Substantia nigra (tissue), 51 donors: ENCODE measurements at places on chromosomes 12 and 14.

- no peak for DNase-seq
Observed at GRCh38 chr12:3897371-3897971, 24.3 kb upstream of the PARP11 start.

- DNase-seq, result no peak
Observed at GRCh38 chr12:124867401-124867930, 3.8 kb upstream of the SCARB1 start.

- no peak for DNase-seq
Observed at GRCh38 chr14:89613260-89614008, 196.4 kb upstream of the FOXN3 start.

GRCh38 chr12:33581613-33582122 lies 142.0 kb upstream of the SYT10 start:
- no peak for DNase-seq

DNA sequence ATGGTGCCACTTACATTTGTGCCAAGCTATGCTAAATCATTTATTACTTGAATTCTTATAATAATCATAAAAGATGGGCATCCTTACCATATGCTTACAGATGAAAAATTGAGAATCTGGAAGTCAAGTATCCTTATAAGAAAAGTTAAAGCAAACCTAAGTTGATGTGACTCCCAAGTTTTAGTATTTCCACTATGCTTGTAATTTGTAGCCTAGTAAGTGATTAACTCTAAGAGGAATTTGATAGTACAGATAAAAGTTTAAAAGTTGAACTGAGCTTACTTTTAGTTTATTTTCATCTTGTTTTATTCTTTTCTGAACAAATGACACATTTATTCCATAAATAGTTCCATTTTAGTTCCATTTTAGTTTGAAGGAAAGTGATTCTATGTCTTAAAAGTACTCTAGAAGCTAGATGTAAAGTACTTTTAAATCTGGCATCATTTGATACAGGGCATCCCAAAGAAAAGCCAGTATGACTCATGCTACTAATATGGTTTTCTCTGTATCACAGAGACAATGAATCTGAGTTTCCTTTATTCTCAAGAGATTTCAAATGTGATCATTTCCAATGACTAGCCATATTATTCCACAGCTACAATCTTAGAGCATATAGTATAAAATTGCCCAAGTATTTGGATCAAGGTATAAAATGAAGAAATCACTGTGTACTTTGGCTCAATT lies 596.0 kb downstream of the SLC16A7 start:
- DNase-seq, result no peak

DNA sequence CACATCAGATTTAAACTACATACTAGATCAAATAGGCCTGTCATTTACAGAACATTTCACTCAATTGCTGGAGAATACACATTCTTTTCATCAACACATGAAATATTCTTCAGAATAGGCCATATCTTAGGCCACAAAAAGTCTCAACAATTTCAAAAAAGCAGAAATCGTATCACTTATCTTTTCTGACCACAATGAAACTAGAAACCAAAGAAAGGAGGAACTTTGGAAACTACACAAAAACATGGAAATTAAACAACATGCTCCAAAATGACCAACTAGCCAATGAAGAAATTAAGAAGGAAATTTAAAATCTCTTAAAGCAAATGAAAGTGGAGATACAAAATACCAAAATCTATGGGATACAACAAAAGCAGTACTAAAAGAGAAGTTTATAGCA lies 35.1 kb downstream of the PARP11 start:
- DNase-seq, result no peak

DNA sequence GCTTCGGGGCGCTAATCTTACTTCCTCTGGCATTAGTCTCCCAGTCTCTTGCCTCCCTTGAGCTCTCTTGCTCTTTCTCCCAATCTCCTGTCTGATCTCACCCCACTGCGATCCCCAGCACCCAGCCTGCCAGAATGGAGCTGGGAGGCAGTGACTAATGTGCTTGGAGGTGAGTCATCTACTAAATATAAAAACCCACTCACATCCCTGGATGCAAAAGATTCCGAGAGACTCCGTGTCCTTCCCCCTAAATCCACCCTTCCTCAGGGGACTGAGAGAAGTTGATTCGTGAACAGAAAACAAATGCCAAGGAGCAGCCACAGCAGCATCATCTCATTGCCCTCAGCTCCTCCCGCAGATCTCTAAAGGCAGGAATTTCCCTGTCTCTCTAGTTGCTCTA lies 45.7 kb upstream of the KCNA5 start:
- DNase-seq, result no peak

- no peak for DNase-seq
Observed at GRCh38 chr12:68780731-68781130, 27.2 kb upstream of the MDM2 start.

DNA sequence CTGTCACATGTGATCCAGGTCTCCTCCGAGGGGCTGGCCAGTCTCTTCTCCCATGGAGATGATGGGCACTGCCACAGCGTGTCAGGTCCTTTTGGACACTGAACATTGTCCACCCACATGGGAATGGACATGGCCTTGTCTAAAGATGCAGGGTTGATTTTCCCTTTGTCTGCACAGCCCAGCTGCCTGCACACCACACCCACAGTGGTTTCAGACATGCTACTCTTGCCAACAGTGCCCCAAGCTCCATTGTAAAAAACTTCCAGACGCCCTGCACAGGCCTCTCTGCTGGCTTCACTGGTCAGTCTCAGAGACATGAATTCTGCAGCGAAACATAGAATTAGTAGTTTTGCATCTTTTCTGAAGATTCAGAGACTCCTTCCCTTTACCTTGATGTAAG lies 18.5 kb downstream of the CD163 start:
- no peak for DNase-seq

- DNase-seq, result no peak
Observed at GRCh38 chr14:101193106-101193844, 289.8 kb upstream of the RTL1 start.

- DNase-seq, result no peak
Observed at GRCh38 chr12:104708891-104709290, 249.2 kb downstream of the SLC41A2 start.

DNA sequence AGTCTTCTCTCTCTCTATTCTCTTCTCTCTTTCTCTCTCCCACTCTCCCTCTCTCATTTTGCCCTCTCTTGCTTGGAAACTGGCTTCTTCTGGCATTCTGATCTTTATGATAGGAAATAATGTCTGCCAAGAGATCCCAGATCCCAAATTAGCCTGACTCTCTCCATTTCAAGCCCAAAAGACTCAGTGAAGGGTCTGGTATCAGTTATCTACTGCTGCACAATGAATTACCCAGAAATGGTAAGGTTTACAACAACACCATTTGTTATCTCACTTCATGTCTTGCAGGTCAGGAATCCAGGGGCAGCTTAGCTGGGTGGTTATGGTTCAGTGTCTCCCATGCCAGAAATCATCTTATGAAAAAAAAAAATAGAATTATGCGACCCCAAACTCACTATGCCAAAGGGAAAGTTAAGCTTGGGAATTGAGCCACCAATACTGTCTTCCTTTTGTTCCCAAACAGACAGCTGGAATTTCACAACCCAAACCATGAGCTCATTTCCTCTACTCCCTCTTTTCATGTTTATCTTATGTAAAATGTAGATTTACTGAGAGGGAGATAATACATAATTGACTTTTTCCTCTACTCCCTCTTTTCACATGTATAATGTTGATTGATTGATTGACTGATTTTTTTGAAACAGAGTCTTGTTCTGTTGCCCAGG lies 67.8 kb upstream of the FICD start:
- DNase-seq, result no peak

- DNase-seq, result no peak
Observed at GRCh38 chr14:71665157-71665556, 267.1 kb upstream of the RGS6 start.

DNA sequence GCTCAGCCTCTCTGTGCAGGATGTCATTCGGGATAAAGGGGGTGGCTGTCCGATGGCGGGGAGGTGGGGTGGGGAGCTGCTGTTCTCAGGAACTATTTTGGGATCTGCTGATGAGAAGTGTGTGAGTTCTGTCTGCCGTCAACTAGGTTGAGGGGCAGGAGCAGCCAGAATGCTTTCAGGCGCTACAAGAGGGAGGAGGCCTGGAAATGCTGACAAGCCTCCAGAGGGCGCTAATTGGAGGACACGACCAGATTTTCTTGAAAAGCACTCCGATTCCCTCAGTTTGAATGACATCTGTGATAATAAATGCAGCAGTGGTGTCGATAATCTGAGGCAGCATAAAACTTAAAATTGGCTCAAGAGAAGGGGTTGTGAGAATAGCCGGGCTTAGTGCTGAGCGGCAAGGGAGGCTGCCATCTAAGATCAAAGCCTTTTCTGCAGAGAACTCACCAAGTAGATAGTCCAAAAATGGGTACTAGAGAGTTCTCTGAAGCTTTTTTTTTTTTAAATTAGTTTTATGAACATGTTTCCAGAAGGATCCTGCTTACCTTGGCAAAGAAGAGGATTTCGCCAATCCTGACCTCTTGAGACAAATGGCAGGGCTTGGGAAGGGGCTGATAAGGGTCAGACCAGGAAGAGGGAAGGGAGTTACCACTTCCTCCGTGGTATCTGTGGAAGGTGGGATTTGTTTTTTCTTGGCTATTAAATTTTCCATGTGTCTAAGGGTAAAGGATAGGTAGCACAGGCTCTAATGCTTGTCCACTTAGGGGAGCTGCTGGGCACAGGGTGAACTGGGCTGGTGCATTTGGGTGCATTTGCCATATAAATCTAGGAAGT lies 94.4 kb downstream of the CRACR2A start:
- no peak for DNase-seq

DNA sequence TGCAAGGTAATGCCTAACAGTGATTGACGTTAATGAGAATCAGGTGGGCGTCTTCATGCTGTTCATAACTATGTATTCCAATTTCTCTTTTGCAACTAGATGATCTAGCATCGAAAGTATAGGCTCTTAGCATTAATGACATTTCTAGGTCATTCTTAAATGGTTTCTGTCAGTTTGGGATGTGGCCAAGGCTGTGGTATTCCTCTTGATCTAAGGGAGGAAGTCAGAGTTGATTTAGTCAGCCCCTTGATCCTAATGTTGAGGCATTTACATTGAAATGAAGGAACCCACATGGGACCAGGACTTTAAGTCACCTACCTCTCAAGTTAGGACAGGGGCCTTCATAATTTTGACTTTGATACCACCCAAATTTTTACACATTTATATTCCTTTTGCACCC lies 448.1 kb downstream of the NPAS3 start:
- DNase-seq, result no peak

- DNase-seq, result no peak
Observed at GRCh38 chr12:57609101-57609780, 2.0 kb upstream of the ARHGEF25 start.

- peak; percentile 53 for DNase-seq
Observed at GRCh38 chr14:22570132-22570949, 18.7 kb downstream of the DAD1 start.

GRCh38 chr14:24613241-24613640 lies 3.8 kb upstream of the GZMH start:
- no peak for DNase-seq

DNA sequence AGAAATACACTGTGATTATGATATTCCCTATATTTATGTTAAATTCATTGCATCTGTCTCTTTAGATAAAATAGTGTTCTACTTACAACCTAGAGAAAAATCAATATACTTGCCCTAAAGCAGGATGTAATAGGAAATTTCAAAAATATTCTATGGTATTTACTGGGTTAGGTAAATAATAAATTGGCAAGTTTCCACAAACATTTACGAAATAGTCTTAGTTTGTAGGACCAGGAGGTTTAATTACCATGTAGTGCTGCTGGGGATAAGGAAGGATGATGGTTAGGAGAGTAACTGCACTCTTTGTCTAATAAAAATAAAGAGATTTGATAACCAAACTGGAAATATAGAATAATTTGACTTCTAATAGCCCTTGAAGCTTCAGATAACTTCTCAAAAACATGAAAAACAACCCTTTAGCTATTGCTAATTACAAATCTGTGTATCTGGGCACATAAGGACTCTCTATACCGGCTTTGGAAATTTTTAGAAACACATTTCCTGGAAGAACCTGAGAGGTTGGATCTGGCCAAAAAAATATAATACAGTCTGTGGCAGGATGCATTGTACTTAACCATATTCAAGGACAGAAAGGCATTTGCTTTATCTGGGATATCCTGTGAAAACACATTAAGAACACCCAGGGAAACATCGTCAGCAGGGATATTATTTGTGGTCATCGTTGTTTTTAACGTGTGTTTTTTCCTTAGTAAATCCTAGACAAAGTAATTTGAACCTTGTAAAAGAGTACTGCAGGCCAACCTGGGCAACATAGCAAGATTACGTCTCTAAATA lies 36.7 kb upstream of the TMCC3 start:
- no peak for DNase-seq

GRCh38 chr12:64665514-64665913 lies 55.2 kb downstream of the RASSF3 start:
- DNase-seq, result no peak

DNA sequence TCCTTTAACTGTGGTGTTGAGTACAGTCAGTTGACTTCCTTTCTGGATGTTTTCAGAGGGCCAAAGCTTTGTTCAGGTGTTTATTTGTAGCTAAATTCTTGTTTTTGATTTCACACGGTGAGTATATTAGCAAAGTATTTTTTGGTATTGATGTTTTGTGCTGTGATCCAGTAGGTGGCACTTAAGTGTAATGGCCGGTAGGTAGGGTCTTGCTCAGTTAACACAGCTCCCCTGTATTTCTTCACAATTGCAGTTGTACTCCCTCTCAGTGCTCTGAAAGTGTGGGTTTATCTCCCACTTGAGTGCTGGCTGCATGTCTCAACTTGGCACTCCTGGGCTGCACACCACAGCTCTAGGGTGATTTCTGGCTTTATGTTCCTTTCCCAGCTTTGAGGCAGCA lies 339.5 kb downstream of the AEBP2 start:
- no peak for DNase-seq

DNA sequence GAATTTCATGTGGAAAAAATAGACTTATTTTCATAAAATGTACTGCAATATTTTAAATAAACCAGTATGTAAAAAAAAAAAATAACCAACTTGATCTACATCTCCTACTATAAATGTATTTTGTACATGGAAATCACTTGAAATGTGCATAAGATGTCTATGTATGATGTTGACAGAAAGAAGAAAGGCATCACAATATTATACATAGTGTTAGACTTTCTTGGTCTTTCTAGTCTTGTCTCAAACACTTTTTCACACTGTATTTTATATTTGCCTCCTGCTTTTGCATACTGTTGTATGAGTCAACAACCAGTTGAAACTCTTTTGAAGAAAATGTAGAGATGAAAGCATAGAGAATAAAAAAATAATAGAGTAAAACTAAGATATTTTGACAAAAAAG lies 352.4 kb upstream of the MGAT4C start:
- DNase-seq, result no peak

- no peak for DNase-seq
Observed at GRCh38 chr12:59620326-59620725, 24.5 kb downstream of the SLC16A7 start.

GRCh38 chr12:32240831-32241230 lies 134.2 kb downstream of the BICD1 start:
- no peak for DNase-seq
